ENCODE measurements at places on chromosomes 3 and 15. TPM values are rescaled to one million over a fixed set of nuclear protein-coding genes. Genes with fewer than 3 reads are reported as not detected.

The FYTTD1 gene
- total RNA-seq = 48.5 TPM

The CAV3 gene
- total RNA-seq = not detected

The HGD gene
- total RNA-seq = not detected

The TMEM115 gene
- total RNA-seq = 38.7 TPM

The CHRNA3 gene
- not detected for total RNA-seq

The CGNL1 gene
- 1.5 TPM for total RNA-seq

The DNAH1 gene
- 4.1 TPM for total RNA-seq

The RFTN1 gene
- total RNA-seq = 31.4 TPM

Measured in uterine smooth muscle cell (primary cell).